Stimulated activated CD4-positive, alpha-beta T cell treated with anti-CD3 and anti-CD28 coated beads, Interleukin-1b, Interleukin-23, amount 100 ng/mL, for 1 hour (primary cell): ENCODE measurements at places on chromosomes 12 and 14.

DNA sequence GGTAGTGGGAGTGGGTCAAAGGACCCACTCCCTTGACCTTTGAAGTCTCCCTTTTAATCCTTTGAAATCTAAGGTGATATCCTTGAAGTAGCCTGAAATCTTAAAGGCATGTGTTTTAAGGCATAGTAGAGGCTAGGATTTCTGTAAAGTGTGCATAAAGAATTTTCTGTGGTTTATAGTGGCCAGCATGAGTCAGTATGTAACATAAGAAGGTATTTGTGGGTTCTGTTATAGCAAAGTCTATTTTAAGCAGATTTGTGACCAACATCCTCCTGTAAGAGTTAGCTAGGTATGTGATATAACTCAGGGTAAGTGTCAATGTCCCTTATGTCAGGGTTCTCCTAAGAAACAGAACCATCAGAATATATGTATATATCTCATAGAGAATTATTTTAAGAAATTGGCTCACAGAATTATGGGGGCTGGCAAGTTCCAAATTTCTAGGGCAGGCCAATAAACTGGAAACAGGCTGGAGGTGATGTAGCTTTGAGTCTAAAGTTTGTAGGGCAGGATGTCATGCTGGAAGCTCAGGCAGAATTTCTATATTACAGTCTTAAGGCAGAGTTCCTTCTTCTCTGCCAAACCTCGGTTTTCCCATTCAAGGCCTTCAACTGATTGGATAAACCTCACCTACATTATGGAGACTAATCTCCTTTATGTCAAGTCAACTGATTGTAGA lies 18.7 kb upstream of the EPYC start:
- no peak for DNase-seq

DNA sequence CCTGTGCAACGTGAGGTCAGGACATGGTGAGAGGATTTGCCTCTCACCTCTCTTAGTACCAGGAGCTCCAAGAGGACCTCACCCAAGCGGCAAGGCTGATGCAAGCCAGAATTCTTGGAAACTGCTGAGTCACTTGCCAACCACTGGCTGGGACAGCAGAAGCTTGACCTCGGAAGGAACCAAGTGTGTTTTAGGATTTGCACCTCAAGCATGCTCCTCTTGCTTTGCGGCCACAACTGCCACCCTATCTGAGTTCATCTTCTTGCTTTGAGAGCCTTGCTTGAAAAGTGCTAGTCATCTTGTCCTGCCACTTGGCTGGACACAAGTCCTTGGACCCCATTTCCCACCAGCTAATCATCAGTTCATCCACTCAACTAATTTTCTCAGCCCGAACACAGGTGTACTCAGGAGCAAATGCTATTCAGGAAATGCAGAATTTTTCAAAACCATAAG lies 195.8 kb downstream of the SLC25A21 start:
- DNase-seq = no peak

GRCh38 chr12:12835378-12836146 lies 22.4 kb downstream of the DDX47 start:
- DNase-seq = no peak

GRCh38 chr12:129961091-129961490 lies 57.3 kb upstream of the TMEM132D start:
- DNase-seq = no peak
